ENCODE measurements at places on chromosomes 6 and 20.

DNA sequence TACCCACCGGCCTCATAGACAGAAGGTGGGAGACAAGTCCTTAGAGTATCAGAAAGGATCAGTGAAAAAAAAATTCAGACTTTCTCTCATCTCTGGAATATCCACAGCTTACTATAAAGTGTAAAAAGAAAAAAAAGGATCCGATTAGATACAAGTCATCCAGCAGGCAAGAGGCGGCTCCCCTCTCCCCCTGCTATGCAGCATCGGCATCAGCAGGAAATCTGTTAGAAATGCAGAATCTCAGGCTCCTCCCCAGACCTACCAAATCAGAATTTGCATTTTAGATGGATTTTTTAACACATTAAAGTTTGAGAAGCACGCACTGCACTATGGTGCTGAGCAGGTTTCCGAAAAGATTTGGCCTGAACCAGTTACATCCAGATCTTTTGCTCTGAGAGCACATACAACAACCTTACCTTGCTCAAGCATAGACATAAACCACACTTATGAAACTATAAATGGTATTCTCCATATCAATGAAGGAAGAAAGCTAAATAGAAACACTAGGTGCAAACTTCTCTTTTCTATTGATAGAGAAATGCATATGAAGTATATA, 117.0 kb upstream of the POU3F2 start:
- no peak for DNase-seq

DNA sequence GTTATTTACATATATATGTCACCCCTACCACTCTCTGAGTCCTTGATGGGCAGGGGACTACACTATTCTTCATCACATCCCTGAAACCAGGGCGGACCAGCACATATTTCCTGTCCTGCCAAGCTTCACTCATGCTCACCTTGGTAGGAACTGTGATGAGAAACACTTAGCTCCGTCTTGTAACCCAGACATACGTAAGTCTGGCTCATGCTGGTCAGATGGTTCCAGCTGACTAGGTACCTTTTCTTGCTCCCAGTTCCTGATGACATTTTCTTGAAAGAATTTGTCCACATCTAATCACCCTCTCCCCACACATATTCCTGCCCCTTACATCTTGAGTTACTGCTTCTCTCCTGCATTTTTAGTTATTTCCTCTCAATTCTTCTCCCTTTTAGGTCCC, 122.2 kb upstream of the MYLIP start:
- no peak for DNase-seq

DNA sequence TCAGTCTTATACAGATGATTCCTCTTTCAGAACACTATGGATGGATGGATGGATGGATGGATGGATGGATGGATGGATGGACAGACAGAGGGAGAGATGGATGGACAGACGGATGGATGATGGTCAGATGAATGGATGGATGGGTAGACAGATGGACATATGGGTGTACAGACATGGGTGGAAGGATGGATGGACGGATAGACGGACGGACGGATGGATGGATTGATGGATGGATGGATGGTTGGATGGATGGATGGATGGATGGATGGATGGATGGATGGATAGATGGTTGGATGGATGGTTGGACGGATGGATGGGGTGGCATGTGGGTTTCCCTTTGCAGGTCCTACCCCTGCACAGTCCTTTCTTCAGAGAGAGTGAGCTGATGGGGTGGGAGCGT, 320.7 kb downstream of the CDH4 start:
- no peak for DNase-seq

DNA sequence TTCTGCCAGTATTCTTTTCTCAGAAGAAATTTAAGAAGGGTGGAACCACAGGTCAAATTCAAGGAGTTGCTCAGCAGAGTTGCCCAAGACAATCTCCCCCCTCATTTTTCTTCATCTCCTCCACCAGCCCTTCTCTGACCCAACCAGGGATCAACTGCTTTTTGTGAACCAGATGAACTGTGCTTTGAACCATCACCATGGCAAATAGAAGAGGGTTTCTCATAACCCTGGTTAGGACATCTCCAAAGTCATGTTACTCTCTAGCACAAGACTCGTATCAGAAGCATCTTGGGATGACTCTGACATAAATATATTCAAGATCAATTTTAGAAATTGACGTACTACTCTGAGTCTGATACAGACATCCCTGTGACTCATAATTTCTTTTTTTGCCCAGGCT, 130.7 kb downstream of the ALDH8A1 start:
- DNase-seq: no peak

- no peak for DNase-seq
Measured at GRCh38 chr6:77666340-77666739, 13.5 kb downstream of the MEI4 start.

DNA sequence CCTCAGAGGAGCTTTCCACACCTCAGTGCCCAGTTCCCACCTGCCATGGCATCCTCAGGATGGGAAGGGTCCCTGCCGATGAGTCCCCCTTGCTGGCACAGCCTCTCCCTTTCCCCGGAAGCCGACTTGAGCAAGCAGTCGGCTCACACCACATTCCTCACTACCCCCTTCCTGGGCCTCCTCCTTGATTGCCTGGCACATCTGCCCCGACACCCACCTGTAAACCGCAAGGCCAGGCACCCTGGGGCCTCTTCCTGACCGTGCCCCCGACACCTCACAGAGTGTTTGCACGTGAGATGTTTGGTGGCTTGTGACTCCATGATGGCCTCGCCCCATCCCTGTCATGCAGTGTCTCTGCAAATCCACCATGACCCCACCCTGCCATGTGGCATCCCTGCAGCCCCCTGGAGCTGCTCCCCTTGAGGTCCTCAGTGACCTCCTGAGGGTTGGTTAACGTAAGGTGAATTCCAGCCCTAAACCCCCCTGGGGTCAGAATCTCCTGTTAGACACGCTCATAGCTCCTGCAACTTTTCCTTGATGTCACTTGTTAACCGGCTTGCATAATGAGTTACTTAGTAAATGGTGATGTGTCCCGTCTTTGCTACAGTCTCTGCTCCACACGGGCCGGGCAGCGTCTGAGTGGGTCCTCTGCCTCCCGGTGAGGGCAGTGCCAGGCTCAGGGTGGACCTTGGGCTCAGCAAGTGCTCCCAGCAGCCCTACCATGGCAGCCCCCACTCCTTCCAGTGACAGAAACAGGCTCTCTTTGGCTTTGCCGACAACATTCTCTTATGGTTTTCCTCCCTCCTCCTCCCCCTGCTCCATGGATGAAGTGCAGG, 115.9 kb upstream of the FRMD1 start:
- DNase-seq: no peak

- DNase-seq: no peak
Measured at GRCh38 chr6:101800598-101800997, 407.1 kb downstream of the GRIK2 start.

DNA sequence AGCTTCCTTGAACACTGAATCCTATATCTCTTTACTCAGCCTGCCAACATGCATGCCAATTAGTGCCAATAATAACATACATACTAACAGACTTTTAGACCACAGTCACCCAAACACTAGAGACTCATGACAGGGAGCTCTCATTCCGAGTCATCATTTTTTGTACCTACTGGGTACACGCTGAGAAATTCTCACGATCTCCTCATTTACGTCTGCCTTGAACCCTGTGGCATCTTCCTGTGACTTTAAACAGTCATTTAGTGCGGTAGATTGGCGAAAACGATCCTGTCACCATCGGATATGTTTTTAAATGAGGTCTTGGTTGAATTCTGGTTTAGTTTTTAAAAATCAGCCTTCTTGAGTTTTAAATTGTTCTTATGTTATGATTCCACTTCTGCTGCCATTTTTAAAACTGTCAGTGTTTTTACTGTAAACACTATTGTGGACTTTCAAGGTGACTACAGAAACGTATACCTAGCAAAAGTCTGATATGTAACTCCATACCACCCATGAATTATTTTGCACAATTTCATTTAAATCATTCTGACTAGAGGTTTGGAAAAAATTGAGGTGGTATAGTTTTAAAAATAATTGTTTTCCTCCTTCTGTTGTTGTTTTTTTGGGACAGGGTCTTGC, 275.4 kb downstream of the TSHZ2 start:
- DNase-seq: no peak

GRCh38 chr6:161748535-161749416, 474.9 kb upstream of the AGPAT4 start:
- DNase-seq: no peak

- DNase-seq: no peak
Measured at GRCh38 chr6:169970306-169970988, 219.0 kb downstream of the ERMARD start.

GRCh38 chr20:62339647-62340062, 27.5 kb downstream of the LAMA5 start:
- no peak for DNase-seq

- DNase-seq: no peak
Measured at GRCh38 chr20:58693226-58694006, 816 bp downstream of the NPEPL1 start.

DNA sequence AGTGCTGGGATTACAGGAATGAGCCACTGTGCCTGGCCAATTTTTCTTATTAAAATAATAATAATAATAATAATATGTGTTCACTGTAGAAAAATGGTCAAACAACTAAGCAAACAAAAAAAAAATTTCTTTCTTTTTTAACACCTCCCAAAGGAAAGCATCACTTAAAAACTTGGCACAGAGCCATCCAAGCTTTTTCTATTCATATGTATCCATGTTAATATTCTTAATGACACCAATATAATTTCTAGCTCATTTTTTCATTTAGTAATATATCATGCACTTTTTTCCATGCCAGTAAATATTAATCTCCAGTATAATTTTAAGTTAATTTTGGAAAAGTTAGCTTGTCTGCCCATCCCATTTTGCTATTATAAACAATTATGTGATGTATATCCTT, 101.8 kb downstream of the MBOAT1 start:
- DNase-seq: no peak

All from immature natural killer cell (primary cell).